T-helper 2 cell (primary cell): ENCODE measurements at places on chromosomes 2 and 18.

GRCh38 chr18:45291621-45292615 is 323.4 kb upstream of the SLC14A2 start:
- no peak for DNase-seq

GRCh38 chr2:42117923-42118753 is 51.0 kb upstream of the EML4 start:
- no peak for DNase-seq

GRCh38 chr2:101958061-101958460 is 33.7 kb upstream of the IL1R2 start:
- no peak for DNase-seq

- no peak for DNase-seq
Observed at GRCh38 chr2:1886405-1886992, 142.2 kb upstream of the PXDN start.

GRCh38 chr2:85008252-85008651 is 37.3 kb downstream of the KCMF1 start:
- no peak for DNase-seq

DNA sequence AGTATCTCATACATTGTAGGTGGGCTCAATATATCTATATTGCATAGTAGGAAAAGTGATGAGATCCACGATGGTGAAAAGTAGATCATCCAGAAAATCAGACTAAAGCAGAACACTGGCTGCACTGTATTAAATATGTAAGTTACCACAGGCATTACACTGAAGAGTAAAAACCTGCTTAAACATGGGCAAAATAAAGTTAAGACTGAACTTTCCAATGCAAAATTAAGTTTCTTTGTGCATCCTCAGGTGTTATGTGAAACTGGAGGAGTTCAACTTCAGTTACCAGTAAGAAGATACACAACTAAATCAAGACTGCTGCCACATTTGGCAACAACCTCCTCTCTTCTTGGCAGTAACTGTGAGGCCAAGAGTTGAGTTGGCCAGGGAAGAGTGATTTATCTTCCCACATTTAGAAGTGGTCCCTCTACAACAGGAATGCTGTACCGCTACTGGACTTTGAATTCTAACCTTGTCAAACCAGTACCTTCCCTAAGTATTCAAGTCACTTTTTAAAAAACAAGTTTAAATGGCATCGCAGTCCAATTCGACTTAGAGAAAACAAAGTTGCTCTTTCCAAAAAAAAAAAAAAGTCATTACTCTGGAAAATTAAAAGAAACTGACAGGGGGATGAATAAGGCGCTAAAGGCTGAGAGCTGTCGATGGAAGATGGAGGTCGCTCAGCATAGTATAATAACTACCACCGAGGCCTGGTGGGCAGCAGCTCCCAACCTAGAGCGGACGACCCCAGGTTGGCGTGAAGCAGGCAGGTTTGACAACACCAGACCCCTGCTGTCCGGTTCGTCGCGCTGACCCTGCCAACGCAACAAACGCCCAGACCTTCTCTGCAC is 1.1 kb downstream of the MAP4K3 start:
- DNase-seq = peak; percentile 8

DNA sequence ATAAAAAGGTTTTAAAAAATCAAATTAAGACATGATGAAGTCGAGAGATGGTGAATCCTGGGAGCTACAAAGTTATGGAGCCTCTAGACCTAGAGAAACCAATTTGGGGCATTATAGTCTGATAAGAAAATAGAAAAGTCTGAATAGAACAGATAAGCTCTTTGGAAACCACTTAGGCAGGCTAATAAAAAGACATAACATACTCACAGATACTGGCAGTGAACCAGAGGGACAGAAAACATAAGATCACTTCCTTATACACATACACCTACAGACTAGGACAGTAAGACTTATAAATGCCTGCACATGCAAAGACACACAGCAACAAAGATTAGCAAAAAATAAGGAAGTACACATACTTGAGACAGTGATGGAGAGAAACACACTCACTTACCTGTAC is 20.0 kb downstream of the SMC6 start:
- DNase-seq = no peak

- peak; percentile 8 for DNase-seq
Observed at GRCh38 chr2:105237045-105237765, 4.3 kb upstream of the GPR45 start.

DNA sequence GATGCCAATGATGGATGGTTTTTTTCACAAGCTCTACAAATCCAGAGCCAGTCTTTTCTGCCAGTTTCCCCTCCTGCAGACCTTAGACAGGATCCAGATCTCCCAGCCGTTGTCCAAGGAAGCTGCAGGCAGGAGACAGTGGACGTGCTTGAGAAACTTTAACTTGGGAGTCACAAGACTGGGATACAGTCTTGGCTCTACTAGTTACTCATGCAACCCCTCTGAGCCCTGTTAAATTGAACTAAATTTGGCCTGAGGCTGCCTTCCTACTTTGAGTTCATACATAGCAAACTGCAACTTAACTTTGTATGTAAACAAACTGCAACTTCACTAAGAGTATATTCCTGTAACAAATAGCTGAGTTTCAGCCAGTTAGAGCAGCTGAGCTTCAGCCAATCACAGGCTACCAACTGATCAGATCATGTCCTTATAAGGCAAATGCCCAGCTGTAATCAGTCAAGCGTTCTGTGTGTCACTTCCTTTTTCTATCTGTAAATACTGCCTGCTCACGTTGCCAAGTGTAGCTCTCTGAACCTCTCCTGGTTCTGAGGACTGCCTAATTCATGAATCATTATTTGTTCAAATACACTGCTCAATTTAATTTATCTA is 140.9 kb downstream of the CAPN13 start:
- no peak for DNase-seq

GRCh38 chr2:85635011-85635410 is 19.0 kb downstream of the USP39 start:
- no peak for DNase-seq

GRCh38 chr18:34926683-34927082 is 114.5 kb upstream of the MAPRE2 start:
- no peak for DNase-seq
